Activated naive CD4-positive, alpha-beta T cell (primary cell): ENCODE measurements at places on chromosomes 2 and 18.

- DNase-seq: no peak
Observed at GRCh38 chr2:15159751-15160177, 401.4 kb downstream of the NBAS start.

DNA sequence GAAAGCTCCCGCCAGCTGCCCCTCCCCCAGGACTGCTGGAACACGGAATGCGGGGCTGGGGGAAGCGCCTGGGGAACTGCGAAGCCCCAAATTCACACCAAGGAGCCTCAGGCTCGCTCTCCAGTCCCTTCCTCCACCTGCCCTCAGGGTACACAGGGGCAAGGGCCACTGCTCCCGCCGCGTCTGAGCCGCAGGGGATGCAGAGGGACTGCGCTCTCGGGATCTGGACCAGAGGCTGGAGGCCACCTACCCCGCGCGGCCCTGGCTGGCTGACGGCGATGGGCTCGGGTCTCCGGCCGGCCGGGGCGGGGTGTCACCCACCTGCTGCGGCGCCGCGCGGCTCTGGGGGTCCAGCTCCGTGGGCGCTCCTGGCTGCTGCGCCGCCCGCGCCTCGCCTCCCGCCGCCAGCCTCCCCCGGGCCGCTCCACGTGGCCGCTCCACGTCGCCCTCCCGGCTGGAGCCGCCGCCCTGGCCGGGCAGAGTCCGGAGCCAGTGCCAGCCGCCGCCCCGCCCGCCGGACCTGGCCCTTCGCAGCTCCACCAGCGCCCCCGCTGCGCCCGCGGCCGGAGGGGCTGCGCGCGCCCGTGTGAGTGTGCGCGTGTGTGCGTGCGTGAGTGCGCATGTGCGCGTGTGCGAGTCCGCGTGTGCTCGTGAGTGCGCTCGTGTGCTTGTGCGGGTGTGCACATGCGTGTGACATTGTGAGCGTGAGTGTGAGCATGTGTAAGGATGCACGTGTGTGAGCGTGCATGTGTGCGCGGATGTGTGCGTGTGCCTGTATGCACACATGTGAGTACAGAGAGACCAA lies at the start of gene CGREF1:
TSS of gene CGREF1 (minus strand) at position 604 of the 805 bp plus-strand sequence. CDS start 14,762 bp downstream, outside the sequence.
- DNase-seq: no peak

- DNase-seq: no peak
Observed at GRCh38 chr2:130836501-130837174, at the start of gene ARHGEF4. TSS of gene ARHGEF4 (plus strand) at chr2:130836914. CDS start at chr2:130836954, 40 bp downstream.

GRCh38 chr2:64461271-64462058 lies 7.5 kb downstream of the LGALSL start:
- DNase-seq: no peak

DNA sequence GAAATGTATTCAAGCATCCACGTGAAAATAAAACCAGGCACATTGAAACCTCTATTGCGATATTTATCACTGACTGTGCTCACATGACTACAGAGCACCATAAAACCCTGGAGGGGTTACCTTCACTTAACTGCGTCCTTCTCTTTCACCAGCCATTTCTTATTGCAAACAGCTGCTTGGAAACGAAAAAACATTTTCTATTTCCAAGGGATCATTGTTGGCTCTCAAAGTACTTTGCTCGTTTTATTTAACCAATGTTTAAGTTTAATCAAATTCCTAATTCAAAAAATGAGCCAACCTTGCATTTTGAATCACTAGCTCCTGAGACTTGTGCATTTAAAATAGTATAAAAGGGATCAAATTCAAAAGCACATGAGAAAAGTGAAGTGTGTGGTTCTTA lies 134.4 kb downstream of the OSR1 start:
- no peak for DNase-seq

- DNase-seq: no peak
Observed at GRCh38 chr2:168495524-168495923, 39.5 kb downstream of the CERS6 start.

GRCh38 chr2:209431701-209432100 lies 7.9 kb downstream of the MAP2 start:
- no peak for DNase-seq

DNA sequence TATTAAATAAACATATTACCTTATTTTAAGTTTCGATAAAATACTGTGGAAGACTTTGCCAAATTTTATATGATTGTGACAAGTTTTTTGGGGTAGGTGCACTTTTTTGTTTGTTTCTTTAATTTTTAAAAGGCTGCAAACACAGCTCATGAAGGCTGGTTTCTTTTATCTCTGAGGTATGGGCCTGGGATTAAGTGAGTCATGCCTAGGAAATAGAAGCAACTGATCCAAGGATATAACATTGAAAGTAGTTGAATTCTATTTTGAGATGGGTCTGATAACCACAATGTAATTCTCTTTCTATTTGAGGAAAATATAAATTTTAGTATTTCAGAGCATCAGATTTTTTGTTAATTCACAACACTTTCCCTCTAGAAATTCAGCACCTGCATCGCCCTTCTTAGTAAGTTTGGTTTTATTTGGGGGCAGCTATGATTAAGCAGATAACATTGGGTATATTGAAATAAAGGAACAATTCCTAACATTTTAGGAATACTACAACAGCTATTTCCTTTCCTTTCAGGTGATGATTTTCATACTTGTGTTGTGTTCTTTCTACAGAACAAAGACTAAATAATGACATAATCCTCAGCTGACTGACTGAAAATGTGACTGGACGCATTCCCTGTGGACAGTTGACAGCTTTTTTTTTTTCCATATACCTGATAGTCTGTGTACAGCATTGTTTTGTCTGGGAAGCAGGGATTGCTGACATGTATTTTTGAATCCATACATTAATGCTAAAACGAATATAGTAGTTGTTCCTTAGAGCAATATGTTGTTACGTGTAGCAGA lies 16.8 kb downstream of the RBM45 start:
- no peak for DNase-seq

- DNase-seq: no peak
Observed at GRCh38 chr18:59279193-59279592, 5.9 kb upstream of the RAX start.

DNA sequence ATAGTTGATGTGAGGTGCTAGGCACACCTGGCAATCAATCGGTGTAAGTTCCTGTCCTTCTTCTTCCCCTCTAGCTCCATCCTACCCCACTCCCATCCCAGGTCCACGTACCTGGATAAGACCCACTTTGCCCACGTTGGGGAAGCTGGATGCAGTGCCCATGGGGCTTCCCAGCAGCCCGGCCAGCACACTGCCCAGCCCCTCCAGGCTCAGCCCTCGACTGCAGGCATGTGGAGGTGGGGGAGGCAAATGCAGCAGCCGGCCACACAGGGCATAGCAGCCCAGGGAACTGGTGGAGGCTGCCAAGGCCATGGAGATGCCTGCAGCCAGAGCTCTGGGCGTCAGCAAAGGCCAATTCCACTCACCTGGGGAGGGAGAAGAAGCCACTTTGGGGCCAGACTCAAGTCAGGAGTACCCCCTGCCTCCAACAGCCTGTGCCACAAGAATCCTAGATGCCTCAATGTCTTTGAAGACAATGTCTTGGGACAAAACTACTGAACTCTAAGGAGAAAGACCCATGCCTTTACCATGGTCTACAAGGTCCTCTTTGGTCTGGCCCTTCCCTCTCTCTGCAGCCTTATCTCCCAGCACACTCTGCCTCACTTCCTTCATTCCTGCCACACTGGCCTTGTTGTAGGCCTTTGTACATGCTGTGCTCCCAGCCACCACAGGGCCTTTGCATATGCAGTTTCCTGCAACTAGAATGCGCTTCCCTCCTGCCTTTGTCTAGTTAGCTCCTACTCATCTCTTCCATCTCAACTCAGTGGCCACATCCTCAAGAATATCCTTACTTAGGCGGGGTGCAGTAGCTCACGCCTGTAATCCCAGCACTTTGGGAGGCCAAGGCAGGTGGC lies 4.5 kb downstream of the SLC23A3 start:
- DNase-seq: no peak

DNA sequence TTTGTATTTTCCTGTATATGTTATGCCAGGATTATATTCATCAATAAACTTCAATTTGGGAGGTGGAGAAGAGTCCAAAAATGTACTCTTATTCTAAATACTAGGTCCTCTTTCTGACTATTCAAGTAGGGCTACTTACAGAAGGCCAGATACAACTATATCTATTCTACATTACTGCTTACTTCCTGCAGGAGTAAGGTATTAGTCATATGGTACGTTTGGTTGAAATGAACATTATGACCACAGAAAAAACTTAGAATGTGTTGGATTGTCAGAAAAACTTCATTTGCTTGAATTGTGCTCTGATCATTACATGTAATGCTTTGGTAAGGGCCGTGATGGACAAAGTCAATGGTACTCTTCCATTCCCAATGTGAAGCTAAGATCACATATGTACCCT lies 35.0 kb downstream of the STAT4 start:
- no peak for DNase-seq

DNA sequence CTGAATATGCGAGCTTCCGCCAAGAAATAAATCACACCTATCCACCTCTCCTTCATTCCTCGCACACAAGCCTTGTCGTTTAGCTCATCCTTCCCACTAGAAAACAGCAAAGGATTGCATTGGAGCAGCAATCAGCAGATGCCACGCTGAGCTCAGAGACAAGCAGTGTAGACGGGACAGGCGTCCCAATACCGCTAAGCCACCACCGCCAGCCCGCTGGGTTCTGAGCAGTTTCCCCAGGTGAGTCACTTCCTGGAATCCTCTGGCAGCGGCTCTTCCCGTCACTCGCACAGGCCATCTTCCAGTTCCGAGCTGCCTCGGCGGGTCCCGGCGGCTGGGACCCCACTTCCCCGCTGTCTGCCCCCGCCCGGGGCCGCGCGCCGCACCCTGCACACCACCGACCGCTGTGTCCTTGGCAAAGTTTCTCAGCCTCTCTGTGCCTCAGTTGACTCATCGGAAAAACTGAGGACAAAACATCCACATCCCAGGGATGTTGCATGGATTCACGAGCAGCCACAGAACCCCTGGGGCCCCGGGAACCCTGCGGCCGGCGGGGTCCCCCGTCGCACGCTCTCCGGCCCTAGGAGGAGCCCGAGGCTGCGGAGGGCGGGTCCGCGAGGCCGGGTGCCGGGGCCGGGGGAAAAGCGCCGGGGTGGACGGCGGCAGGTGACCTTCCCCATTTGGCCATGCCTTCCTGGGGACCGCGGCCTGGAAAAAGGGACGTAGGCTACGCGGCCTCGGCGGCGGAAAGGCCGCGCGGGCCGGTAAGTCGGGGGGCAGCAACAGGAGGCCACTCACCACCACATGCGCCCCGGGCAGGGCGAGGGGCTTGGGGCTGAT lies 573 bp downstream of the KDSR start:
- DNase-seq: peak; percentile 48

DNA sequence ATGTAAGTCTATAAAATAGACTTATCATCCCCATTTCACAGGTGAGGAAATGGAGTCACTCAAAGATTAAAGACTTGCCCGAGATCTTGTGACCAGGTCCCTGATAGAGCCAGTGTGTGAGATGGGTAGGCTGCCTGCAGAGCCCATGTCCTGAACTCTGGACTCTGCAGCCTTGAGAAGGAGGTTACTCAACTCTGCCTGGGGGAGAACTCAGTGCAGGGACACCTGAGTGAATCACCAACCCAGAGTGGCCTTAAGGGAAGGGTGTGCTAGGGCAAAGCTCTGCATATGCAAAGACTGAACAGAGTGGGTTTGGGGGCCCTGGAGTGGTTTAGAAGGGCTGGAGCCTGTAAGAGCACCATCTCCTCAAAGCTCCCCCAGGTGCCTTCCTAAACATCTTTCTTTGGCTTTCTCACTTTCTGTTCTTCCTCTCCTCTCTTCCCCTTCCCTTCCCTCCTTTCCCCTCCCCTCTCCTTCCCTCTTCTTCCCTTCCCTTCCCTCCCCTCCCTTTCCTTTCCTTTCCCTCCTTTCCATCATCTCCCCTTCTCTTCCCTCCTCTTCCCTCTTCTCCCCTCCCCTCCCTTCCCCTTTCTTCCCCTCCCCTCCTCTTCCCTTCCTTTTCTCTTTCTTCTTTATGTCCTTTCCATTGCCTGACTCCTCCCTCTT lies 67.6 kb downstream of the CELF4 start:
- DNase-seq: no peak

- DNase-seq: no peak
Observed at GRCh38 chr2:234425639-234426603, 71.0 kb downstream of the ARL4C start.

DNA sequence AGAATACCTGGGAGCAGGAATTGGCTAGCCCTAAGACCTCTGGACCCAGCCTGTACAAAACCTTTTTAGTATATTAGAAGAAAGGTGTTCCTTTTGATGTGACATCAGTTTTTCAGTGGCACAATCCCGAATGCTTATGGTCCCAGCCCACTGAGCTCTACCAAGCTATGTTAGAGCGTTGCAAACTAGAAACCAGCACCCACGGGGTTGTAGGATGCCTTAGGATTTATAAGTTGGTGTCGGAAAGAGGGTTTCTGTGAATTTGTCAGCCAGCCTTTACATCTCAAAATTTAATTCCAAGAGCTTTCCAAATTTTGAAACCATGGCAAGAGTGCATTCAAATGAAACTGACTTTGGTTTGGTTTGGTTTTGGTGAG lies 499 bp upstream of the LMAN1 start:
- no peak for DNase-seq

GRCh38 chr2:38092196-38092902 lies 16.4 kb upstream of the CYP1B1 start:
- no peak for DNase-seq

DNA sequence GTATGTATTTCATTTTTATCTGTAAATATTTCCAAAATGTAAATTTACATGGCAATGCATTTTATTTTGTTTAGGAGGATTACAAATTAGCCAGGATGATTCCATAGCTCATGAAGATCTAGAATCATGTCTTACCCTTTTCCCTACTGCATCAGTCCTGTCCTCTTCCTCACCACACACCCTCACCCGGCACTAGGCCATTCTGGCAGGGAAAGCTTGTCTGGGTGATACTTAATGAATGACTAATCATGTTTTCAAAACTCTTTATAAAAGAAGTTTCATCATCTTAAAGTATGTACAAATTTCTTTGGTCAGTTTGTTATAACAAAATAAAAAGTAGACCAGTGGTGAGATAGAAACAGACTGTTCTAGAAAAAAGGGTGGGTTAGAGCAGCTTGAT lies 283.3 kb upstream of the VWC2L start:
- no peak for DNase-seq

DNA sequence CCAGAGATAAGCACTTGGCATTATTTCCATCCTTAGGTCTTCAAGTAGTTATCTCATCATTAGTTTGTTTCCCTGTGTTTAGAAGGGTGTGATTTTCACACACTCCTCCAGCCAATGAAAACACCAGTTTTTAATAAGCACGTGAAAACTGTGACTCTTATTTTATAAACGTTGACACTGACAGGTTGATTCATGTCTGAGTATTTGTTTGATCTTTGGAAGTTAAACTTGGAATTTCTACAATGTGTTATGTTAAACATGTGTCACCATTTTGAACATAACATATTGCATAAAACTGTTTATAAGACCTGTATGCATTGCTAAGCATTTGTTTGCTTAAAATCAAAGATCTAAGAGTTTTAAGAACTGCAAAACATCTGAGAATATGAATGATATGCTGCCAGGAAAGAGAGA lies 27.6 kb downstream of the SLC40A1 start:
- DNase-seq: no peak

- no peak for DNase-seq
Observed at GRCh38 chr18:69259282-69259681, 141.4 kb upstream of the DOK6 start.

GRCh38 chr2:126527836-126528490 lies 128.0 kb upstream of the GYPC start:
- DNase-seq: peak; percentile 66
